ENCODE measurements at places on chromosomes 2 and 18.

- no peak for DNase-seq
These were observed 102.7 kb downstream of the CSRNP3 start for GRCh38 chr2:165572151-165572550.

DNA sequence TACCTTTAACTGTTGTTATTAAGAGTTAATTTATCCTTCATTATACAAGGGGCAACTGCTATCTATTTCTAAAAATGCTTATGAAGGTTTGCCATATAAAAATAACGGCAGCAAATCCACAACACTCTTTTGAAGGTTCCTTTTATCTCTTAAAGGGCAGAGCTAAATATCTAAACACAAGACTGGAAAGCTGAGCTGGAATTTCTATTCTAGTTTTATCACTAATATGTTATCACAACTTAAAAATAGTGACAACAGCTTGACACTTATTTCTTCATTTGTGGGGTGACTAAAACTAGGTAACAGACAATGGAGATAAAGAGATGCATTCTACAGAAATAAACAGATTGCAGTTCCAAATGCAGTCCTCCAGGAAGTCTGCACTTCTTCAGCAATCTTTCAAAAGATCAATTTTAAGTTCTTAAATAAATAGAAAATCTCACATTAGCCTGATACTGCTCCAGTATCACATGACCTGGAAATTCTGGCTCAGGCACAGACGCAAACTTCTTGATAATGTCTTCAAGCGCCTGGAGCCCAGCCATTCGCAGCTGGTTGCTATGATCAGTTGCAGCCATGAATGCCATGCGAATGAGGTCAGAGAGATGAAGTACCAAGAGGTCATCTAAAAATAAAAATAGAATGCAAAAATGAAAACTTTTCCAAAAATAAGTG, 54.0 kb upstream of the STRN start:
- no peak for DNase-seq

- no peak for DNase-seq
These were observed 61.7 kb downstream of the CERS6 start for GRCh38 chr2:168517816-168518215.

DNA sequence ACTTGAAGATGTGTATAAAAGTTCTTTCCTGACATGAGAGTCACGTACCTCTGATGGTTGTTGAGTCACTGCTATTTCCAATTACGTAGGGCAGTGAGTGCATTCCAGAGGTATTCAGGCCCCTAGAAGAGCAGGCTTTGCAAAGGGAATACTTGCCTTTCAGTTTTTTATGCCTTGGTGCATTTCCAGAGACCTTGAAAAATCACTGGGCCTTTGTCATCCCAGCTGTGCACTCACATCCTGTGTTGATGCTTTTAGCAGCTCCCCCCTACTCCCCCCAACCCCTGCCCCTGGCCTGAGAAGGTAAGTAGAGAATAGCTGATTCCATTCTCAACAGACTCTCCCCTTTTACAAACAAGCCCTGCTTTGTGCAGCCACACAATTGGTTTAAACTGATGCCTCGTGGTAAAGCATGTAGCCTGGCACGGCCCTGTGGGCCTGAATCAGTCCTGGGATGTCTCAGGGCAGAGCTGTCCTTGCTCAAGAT, 174.2 kb downstream of the PRPF40A start:
- DNase-seq: no peak

GRCh38 chr2:100632037-100632436, 69.2 kb downstream of the PDCL3 start:
- DNase-seq: no peak

GRCh38 chr2:237500681-237501424, 13.8 kb downstream of the MLPH start:
- DNase-seq: no peak

DNA sequence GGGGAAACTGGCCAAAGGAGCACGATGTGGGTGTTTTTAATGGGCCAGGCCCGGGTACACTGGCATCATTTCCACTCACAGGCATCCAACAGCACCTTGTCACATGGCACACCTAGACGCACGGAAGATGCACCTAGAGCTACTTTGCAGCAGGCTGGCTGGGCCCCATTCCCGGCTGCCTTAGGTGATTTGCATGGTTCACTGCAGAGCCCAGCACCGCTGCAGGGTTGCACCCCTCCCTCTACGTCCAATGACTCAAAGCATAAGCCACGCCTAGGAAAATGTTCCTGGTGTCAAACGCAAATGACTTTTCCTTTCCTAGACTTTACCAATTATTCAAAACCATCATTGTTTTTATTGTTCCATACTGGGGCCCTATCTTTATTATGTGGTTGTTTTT, 222.9 kb downstream of the EIPR1 start:
- DNase-seq: no peak

GRCh38 chr2:112751451-112752197, 12.8 kb downstream of the CKAP2L start:
- no peak for DNase-seq

GRCh38 chr18:42582266-42582665, 533.2 kb downstream of the RIT2 start:
- no peak for DNase-seq

GRCh38 chr2:216163518-216163917, 54.4 kb downstream of the XRCC5 start:
- no peak for DNase-seq

GRCh38 chr2:132577686-132578085, 92.3 kb downstream of the LYPD1 start:
- no peak for DNase-seq

GRCh38 chr2:65901756-65902155, 469.4 kb upstream of the SPRED2 start:
- DNase-seq: no peak

DNA sequence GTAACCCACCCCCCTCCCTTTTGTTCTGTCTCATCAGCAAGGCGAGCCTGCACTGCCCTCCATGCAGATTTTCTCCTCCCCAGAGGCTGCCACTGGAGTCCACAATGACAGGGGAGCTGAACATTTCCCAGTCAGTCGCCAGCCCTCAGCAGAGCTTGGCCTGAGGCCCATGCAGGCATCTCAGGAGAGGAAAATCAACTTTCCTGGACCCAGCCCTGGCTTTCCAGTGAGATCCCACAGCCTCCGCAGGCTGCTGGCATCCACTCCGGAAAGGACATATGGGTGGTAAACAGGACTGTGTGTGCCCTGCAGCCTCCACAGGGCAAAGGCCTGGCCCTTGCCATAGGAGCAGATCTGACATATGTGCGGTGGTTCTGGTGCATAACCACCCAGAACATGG, 253.8 kb downstream of the TNS1 start:
- no peak for DNase-seq

DNA sequence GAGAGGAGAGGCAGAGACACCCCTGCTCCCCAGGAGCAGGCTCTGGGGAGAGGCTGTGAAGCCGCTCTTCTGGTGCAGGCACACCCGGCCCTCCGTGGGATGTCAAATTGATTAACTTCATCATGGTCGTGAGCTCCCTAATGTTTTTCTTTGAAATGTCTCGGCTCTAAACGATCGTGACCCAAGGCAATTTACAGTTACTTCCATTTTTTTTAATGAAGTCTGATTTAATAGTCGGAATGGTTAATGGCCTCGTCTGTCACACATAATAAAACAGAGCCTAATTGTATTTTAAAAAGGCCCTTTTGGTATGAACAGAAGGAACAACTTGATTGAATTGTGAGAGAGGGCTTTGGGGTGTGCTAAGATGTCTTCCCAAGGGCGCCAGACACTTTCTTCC, 130.2 kb downstream of the SMAD2 start:
- DNase-seq: no peak

- no peak for DNase-seq
These were observed 17.2 kb upstream of the ATG16L1 start for GRCh38 chr2:233234264-233234663.

GRCh38 chr2:124187948-124188347, 162.9 kb downstream of the CNTNAP5 start:
- no peak for DNase-seq

DNA sequence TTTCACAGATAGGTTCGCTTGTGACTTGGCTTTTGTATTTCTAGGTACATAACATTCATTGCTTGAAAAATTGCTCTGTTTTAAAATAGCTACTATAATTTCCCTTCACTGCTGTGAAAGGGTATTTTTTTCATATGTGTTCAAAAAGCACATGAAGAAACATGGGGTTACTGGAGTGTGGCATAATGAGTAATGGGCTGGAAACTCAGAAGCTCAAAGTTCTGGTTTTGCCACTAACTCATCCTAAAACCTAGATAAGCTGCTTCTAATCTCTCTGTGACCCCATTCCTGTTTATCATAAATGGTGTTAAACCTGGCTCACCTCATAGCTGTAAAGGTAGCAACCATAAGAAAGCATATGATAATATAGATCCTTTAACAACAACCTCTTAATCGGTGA, 319.3 kb downstream of the PTPRM start:
- no peak for DNase-seq
